ENCODE measurements at places on chromosomes 11 and 22.

DNA sequence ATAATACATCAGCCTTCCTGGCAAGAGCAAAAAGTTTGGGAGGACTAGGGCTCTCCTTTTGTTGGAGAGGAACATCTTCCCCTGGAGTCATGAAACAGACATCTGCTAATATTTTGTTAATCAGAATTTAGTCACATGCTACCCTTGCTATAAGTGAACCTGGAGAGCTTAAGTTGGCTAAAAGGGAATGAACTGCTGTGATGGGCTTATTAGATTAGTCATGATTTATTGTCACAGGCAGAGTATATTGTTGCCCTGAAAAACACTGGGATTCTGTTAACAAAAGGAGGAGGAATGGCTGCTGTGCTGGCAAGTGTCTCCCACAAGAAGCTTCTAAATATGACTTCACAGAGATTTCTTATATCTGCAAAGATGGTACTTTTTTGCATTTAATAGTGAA, 16.0 kb downstream of the TCP11L1 start:
- no peak for DNase-seq

DNA sequence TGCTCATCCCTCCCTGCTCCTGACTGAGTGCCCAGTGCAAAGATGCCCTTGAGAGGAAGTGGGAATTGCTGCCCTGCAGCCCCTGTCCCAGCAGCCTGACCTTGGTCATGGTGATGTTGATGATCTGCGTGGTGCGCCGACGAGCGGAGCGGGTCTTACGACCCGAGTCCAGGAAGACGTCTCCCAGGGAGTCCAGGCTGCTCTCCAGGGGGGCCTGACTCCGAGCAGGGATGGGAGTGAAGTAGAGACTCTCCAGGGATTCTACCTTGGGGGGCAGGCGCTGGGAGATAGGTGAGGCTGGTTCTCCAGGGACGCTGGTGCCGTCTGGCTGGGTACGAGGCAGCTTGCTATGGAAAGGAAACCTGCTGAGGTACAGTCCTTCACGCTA, 8.4 kb downstream of the IL18BP start:
- no peak for DNase-seq

GRCh38 chr11:94754335-94754734, 13.8 kb upstream of the AMOTL1 start:
- no peak for DNase-seq

- DNase-seq, result no peak
Observed at GRCh38 chr11:128294001-128294670, 293.2 kb downstream of the ETS1 start.

DNA sequence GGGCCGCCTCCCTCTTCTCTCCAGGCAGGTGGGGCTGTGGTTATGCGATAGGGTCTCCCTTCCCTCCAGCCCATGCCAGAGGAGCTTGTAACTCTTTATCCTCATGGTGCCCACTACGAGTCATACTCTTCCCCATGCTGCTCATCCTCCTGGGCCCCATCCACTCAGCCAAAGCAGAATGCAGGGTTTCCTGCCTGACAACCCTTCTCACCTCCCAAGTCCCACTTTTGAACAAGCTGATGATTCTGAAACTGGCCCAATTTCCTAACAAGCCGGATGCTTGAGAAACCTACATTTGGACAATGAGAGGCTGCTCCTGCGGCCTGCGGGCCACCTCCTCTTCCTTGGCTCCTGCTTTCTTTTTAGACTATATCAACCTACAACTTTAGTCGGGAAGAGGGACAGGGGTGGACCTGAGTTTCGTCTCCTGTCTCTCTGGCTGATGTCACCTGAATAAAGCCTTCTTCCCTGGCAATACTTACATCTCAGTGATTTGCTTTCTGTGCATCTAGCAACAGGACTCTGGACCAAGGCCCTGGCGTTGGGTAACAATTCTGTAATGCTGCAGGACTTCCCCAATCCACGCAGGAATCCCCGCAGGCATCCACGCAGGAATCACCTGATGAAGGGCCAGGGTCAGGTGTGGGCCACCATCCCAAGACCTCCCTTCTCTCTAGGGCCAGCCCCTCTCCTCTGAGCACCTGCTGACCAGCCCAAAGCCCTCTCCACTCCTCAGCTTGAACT, 1.5 kb upstream of the NDUFS8 start:
- no peak for DNase-seq

DNA sequence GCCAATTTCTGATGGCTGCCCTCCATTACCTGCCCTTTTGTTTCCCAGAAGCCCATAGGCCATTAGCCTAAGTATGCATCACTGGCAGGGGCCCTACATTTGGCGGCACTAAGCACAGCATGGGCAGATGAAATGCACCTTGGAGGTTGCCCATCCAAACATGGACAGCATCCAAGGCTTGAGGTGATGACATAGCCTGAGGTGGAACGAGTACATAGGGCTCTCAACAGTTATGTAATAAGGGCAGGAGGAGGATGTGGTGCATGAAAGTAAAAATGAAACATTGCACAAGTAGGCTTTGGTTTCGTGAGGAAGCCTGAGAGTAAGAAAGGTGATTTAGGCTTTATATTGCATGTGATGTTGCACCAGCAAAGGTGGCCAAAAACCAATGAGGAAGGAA, 148.1 kb downstream of the FAM76B start:
- no peak for DNase-seq
